ENCODE measurements at places on chromosomes 16 and 17. TPM values are rescaled to one million over a fixed set of nuclear protein-coding genes. Genes with fewer than 3 reads are reported as not detected.

GRCh38 chr17:63610854-63611253 lies 10.2 kb downstream of the TACO1 start:
- DNase-seq: no peak

Gene AURKB
- total RNA-seq: 3.0 TPM

DNA sequence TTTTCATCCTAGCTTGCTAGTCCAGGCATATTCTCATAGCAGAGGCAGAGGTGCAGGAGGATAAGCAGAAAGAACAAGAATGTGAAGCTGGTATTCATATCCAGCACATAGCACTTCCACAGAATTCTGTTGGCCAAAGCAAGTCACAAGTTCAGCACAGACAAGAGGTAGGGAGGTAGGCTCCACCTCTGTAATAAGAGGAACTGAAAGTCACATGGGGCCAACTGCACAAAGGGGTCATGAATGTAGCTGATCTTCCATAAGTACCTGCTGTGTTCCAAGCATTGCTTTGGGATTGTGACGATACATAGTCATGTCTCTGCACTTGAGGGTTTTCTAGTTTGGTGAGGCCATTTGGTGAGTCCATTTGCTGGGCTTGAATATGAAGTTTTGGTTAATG lies 110.8 kb upstream of the MPHOSPH6 start:
- DNase-seq: no peak

DNA sequence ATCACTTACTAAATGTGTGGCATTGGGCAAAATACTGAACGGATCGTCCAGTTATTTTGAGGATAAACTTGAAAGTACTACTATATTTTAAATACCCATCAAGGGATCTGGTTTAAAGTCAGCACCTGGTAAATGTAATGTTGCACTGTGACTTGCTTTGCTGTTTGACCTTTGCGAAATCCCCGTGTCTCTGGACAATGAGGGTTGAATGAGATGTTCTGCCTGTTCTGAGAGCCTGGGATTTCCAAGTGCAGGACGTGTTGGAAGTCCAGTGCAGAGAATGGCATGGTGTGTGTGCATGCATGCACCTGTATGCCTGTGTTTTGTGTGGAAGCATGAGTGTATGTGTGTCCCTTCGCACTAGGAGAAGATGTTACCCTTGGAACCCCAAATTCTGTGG lies 106.6 kb downstream of the N4BP1 start:
- DNase-seq: no peak

Gene CCDC144A
- total RNA-seq: 2.8 TPM

- DNase-seq: no peak
These were observed 10.0 kb downstream of the BTBD17 start for GRCh38 chr17:74351552-74352210.

GRCh38 chr17:21318439-21318838 lies 33.9 kb downstream of the MAP2K3 start:
- no peak for DNase-seq

Gene TEKT1
- not detected for total RNA-seq

Gene LGALS9
- 172 TPM for total RNA-seq

GRCh38 chr17:68152161-68152571 lies 95.7 kb upstream of the AMZ2 start:
- no peak for DNase-seq

Gene CCL7
- total RNA-seq: not detected

- DNase-seq: no peak
These were observed 31.3 kb upstream of the TOX3 start for GRCh38 chr16:52578007-52578828.

DNA sequence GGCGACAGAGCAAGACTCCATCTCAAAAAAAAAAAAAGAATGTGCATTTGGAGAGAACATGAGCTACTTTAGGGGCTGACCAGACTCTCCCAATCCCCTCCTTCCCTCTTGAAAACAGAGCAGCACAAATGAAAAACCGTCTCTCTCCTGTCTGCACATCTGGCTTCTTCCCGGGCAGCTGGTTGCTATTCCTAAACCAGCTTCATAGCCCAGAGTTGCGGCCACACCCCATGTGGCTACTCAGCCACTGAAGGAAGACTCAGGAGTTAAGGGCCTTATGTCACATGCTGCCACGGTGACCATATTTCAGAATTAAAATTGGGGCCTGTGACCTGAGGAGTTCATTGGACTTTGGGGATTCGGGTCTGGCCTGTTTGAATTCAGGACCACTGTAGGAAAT lies 48.3 kb downstream of the KATNIP start:
- no peak for DNase-seq

DNA sequence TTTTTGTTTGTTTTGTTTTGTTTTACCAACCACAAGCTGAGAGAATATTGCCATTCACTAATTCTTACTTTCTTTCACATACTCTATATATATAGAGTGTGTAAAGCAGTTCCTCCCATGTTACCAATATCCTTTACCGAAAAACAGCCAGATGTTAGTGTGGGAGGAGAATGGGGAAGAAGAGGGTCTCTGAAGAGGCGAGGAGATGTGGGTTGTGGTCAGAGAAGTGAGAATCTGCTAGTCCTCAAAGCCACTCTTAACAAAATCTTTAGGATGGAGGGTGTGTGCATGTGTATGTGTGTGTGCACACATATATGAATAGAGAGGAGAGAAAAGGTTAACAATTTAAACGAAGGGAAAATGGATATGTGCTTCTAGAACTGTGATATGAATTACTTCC lies 80.6 kb downstream of the TUBD1 start:
- DNase-seq: no peak

Gene B4GALNT2
- not detected for total RNA-seq

GRCh38 chr16:78763821-78764440 lies 664.5 kb downstream of the WWOX start:
- no peak for DNase-seq

- no peak for DNase-seq
These were observed 21.5 kb upstream of the ABCA5 start for GRCh38 chr17:69348429-69348828.

- DNase-seq: no peak
These were observed 372.5 kb upstream of the CDH8 start for GRCh38 chr16:62408760-62409159.

DNA sequence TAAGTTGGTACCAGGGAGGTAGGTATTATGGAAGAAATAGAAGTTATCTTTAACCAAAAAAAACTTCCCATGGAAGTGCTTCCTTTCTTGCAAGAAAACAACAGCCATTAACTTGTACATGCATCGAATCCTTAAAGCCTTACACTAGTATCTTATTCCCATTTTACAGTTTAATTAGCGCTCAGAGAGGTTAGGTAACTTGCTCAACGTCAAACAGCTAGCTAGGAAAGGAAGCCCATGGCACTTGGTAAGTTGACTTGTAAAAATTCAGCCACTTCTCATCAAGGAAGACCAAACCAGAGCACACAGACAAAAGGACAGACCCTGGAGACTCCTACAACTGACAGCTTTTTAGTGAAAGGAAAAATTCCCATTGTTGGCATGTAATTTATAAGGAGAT lies 3.5 kb upstream of the NTAN1 start:
- no peak for DNase-seq

- no peak for DNase-seq
These were observed 51.2 kb upstream of the TOB1 start for GRCh38 chr17:50917418-50917743.

Gene SEPTIN12
- not detected for total RNA-seq
